ENCODE measurements at places on chromosomes 5 and 9.

- DNase-seq: no peak
These were observed 98.0 kb upstream of the RAPGEF1 start for GRCh38 chr9:131837836-131838235.

DNA sequence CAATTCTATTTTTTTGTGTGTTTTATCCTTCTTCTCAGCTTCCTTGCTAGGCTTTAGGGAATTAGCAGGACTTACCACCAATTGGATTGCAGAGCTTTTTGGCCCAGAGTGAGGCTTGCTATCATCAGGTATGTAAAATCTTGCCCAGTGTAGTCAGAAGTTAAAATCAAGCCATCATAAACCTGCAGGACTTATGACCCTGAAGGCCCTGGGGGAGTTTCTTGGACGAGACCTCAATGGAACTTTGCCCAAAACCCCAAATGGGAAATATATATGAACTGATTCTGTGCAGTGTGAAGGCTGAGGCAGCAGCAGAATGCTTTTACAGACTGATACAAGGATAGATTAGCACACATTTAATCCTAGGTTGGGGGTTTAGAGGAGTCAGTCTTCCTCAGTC lies 287.0 kb downstream of the SH3GL2 start:
- DNase-seq: no peak

- no peak for DNase-seq
These were observed 71.5 kb upstream of the ERBIN start for GRCh38 chr5:65854925-65855324.

GRCh38 chr5:81195335-81195929 lies 37.7 kb upstream of the CKMT2 start:
- DNase-seq: no peak

- no peak for DNase-seq
These were observed 49.2 kb downstream of the KCTD16 start for GRCh38 chr5:144219869-144220268.

DNA sequence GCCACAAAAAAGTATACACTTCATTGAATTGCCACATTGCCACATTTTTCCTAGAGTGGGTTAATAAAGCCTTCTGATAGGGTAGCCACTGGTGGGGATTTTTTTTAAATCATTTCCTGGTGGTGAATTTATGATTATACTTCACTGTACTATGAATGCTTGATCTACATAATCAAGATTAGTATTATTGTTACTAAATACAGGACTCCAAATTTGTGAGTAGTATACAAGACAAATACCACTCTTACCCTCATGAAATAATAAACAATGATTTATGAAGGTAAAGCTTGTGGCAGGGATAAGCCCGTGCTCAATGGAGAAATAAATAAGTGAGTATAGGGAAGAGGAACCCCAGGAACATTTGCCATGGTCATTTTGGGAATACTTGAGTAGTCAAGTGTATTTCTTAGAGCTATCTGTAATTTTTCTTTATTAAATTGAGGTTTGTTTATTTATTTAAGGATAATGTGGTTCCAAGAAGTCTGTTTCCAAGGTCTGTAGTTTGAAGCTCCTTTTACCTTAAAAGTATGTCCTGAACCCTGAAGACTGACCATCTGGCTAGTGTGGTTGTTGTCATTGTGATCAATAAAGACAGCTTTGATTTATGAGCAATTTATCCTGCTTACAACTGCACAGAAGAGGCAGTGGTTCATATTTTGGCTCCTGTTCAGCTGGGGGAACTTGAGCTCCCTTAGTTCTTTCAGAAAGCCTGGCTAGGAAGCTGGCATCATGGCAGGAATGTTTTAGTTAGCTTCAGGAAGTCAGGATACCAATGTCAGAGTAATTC lies 118.6 kb downstream of the ZSWIM6 start:
- no peak for DNase-seq

GRCh38 chr9:86766912-86767311 lies 180.4 kb downstream of the GAS1 start:
- no peak for DNase-seq

DNA sequence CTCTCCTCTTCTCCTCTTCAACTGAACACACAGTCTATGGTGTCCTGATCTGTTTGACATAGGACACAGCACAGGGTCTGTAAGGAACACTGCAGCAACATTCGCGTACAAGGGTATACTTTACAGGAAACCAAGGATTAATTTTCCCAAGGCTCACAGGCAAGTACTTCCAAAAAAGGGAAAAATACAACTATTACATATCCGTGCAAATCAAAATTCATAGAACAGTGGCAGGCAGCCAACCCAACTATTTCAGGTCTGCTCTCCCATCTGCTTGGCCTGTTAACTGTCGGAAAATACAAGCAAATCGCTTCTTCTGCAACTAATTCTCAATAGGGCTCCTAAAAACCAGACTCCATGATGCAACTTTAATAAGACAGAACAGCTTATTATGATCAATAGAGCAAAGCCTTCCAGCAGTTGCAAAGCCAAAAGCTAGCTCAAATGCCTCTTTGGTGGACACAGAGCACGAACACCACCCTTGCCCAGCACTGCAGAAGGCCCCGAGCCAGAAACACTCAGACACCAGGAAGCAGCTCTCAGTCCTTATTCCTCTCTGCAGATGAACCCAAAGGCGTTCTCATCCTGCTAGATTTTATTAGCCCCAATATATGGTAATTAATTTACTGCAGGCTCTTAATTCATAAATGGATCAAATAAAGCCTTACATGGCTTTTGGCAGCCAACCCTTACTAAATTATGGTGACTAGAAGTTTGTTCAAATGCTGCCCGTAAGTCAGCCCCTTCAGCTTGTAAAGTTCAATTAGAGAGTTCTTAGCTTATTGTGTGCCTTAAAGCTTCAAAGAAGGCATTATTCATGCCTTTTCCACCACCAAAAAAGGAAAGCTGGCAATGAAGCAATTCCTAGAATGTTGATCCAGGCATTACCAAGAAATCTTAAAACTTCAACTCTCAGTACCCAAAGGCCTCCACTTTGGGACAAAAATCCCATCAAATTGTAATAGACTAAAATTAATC lies 68.8 kb downstream of the ZNF608 start:
- DNase-seq: no peak

GRCh38 chr9:29556746-29557145 lies 1983.5 kb upstream of the C9orf72 start:
- no peak for DNase-seq

- no peak for DNase-seq
These were observed 58.9 kb upstream of the NR3C1 start for GRCh38 chr5:143462431-143462830.

DNA sequence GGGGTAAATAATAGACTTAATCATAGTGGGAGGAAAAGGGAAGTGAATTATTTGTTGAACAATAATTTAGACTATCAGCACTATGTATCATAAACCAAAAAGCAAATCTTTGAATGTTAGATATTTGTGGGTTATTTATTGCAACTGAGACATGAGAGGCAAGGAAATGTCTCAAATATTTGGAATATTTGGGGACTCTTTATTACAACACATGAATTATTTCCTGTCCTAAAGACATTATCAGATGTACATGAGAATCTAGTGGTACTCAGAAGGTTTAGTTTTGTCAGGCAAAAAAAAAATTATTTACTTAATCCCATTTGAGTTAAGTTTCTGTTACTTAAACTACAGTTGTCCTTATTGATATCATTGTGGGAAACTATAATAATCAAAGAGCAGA lies 91.1 kb downstream of the TLR4 start:
- DNase-seq: no peak

DNA sequence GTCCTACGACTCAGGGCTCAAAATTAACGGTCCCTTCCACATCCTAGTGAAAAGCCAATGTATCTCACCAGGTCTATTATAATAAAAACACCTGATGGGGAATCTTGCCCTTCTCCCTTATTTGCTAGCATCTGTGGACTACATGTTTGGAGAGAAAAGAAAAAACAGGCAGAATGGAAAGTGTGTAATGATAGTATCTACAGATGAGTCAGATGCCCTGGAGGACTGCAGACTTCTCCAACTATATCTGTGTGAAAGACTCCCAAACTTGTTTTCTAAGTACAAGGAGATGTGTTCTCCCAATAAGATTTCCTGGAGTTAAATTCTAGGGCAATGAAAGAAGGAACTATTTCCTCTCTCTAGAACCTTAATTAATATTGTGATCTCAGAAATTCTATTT lies 66.0 kb downstream of the FOXB2 start:
- no peak for DNase-seq

- DNase-seq: peak; percentile 52
These were observed 14.1 kb upstream of the OR2S2 start for GRCh38 chr9:35972093-35972492.

- no peak for DNase-seq
These were observed 19.1 kb downstream of the PTGS1 start for GRCh38 chr9:122389799-122390481.

GRCh38 chr5:96995419-96995818 lies 59.5 kb downstream of the LNPEP start:
- DNase-seq: no peak

Data from CD4-positive, alpha-beta T cell treated with Interleukin-6 for 4 hours (primary cell).